ENCODE measurements at places on chromosomes 1 and 21.

GRCh38 chr1:12368646-12369045 is 138.8 kb downstream of the VPS13D start:
- no peak for DNase-seq

DNA sequence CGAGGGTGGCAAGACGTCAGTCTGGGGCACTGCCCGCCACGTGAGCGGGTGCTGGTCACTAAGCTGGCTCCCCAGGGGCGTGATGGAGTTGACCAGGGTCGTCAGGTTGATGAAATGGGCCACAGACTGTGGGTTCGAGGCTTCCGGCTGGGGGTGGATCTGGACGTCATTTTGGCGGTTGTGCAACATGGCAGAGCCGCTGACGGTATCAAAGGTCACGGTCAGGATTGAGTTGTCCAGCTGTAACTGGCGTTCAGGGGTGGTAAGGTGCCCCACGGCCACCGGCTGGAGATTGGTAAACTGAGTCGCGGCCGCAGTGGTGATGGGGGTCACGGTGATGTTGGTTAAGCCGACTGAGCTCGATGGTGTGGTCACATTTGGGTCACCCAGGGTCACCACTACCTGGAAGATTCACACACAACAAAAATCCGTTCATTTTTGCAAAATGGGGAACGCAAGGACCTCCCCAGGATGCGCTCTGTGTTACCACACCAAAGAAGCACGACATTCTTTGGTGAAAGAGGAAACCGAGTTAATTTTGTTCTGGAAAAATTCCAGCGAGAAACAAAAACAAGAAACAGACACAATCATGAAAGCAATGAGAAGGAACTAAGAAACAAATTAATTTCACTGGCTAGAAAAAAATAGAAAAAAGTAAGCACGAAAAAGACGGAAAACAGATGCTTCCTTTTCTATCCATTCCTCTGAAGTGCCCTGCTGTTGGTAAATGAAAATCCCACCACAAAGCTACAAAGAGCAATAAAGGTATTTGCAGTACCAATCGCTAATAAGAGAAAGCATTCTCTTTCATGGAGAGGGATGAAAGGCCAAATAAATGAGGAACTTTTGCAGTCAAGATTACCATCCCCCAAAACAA is 34.7 kb upstream of the RIPK4 start:
- no peak for DNase-seq

DNA sequence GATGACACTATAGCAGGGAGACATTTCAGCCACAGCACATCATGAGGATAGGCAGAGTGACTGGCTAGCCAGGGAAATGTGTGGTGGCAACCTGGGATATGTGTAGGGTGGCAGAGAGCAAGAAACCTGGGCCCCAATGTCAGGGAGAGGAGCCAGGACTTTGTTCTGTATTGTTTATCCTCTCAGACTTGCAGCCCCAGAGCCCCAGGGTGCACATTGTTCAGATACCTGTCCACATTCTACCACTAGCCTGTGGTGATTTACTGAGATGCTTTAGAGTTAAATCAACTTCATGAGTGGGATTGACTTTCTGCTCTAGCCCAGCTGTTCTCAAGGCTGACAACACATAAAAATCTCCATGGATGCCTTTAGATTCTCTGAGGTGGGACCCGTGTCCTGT is 61.5 kb downstream of the MAB21L3 start:
- no peak for DNase-seq

DNA sequence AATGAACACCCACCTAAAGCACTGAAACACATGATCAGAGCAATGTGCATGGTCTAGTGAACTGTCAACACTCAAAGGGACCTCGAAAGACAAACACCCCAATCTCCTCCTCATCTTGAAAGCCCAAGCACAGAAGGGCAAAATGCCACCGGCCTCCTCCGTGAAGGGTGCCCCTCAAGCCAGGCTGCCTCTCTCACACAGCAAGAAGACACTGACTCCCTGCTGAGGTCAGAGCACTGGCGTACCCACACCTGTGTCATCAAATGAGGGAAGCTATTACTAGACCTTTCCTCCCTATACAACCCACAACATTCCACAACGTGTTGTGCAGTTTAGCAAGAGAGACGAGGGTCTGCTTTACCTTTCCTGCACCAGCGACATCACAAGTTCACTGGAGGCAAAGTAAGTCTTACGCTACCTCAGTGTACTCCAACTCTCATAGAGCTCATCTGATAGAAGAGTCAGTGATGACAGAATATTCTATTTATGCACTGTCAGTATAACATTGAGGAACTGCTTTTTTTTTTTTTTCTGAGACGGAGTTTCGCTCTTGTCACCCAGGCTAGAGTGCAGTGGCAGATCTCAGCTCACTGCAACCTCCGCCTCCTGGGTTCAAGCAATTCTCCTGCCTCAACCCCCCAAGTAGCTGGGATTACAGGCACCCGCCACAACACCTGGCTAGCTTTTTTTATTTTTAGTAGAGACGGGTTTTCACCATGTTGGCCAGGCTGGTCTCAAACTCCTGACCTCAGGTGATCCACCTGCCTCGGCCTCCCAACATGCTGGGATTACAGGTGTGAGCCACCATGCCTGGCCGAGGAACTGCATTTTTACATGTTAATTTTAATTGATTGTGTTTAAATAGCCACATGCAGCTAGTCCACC is 3.3 kb downstream of the SH3BP5L start:
- no peak for DNase-seq

DNA sequence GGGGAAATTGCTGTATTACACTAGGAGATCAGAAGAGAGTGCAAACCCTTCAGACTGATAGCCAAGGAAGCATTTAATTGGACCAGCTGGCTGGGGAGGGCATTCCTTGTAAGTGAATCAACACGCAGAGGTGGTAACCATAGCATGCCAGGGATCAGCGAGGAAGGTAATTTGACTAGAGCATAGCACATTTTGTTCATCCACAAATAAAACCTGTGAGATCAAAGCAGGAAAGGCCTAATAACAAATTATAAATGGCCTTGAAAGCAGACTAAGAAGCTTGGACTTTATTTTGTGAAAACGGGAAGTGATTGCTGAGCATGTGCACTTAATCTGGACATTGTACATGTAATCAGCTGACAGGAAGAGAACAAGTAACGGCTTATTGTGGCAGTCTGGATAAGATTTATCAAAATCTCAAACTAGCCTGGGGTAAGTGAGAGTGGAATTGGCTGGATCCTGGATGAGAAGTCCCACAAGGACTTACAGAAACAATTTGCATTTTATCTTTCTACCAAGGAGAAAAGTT is 11.7 kb upstream of the CD55 start:
- no peak for DNase-seq

DNA sequence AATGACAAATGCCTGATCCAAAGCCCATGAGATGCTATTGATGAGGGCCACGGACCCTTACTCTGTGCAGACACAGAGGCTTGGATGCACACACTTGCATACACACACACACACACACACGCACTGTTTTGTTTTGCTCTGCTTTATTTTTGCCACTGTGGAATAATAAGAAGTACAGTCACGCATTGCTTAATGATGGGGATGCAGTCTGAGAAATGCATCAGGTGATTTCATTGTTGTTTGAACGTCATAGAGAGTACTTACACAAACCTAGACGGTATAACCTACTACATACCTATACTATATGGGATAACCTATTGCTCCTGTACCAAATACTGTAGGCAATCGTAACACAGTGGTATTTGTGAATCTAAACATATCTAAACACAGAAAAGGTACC is 104.4 kb downstream of the RHOU start:
- DNase-seq = no peak

DNA sequence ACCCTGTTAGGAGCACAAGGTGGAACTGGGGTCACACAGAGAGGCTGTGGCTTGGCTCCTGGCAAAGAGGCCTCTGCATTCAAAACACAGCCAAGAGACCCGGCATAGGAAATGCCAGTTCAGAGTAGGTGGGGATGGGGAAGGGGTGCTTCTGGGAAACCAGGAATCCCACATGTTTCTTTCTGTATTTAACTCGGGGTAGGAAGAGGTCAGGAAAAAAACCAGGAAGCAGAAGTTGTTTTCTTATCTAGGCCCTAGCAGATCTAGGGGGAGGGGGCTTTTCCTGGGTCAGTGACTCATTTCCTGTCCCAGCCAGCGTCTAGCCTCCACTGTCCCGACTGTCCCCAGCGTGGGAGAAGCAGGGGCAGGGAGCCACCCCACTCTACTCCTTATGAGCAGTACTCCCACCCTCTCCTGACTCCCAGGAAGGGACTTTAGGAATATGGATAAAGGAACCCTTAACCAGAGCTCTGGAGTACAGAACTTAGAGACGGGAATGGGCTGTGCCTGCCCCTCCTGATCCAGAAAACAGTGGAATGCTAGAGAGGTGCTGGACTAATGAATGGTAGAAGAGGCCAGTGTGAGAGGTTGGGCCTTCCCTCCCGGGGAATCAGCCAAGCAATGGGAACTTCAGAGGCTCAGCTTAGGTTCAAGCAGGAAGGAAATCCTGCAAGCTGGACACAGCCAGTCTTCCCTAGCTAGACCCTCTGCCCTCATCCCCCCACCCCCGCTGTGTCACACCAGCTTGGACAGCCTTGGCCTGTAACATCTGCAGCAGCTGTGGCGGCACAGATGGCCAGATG is 5.7 kb downstream of the FHL3 start:
- DNase-seq = no peak

- no peak for DNase-seq
These were observed 380.1 kb downstream of the NUF2 start for GRCh38 chr1:163701783-163702374.

DNA sequence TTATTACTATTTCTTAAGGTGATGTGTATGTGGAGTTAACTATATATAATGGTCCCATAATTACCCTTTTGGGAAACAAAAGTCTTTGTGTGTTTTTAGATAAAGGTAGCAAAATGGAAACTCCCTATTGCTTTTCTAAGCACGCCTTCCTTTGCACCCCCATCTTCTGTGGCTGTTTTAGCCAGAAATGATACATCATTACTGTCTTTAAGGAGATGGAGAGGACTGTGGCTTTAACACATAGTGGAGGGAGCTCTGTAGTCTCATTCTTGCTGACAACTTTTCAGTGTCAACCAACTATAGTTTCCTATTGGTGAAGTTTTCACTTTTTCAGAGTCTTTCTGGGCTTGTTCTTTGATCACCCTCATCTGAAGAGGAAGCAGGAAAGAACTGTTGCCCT is 1.0 kb downstream of the APOBEC4 start:
- DNase-seq = no peak

- DNase-seq = no peak
These were observed 23.3 kb downstream of the UBASH3A start for GRCh38 chr21:42426876-42427480.

DNA sequence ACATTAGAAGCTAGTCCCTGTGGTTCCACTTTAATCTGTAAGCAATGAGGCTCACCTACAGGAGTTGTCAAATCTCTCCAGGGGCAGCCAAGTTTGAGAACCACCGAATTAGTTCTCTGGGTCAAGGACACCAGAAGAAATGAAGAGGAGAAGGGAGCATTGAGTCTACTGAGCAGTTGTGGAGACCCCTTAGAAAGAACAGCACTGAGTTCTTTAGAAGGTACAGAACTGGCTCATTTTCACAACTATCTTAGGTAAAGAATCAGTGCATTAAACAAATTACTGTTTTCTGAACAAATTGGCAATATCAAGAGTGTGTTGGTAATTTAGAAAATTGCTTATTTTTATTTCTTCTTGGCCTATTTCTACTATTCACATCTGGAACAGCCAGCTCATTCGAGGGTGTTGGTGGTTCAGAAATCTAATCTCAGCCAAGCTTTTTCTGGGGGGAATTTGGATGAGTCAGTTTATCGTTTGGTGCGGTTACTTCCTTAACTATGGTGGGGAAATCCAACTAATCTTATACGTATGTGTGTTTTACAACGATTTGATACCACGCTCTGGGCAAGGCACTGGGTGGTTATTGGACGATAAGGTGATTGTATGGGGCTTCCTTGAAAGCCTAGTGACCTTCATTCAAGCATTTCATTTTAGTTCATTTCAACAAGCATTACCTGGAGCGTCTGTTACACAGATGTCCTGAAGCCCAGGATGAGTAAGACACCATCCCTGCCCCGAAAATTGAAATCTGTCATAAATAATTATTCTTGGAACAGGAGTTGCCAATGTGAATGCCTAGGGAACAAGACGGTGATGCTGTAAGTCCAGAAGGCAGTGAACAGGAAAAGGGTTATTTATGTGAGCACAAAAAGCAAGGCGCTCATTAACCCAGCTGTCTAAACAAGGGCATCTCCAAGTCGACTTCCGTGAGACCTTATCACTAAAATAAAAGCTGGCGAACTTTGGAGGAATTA is 52.0 kb upstream of the TMPRSS2 start:
- DNase-seq = no peak

DNA sequence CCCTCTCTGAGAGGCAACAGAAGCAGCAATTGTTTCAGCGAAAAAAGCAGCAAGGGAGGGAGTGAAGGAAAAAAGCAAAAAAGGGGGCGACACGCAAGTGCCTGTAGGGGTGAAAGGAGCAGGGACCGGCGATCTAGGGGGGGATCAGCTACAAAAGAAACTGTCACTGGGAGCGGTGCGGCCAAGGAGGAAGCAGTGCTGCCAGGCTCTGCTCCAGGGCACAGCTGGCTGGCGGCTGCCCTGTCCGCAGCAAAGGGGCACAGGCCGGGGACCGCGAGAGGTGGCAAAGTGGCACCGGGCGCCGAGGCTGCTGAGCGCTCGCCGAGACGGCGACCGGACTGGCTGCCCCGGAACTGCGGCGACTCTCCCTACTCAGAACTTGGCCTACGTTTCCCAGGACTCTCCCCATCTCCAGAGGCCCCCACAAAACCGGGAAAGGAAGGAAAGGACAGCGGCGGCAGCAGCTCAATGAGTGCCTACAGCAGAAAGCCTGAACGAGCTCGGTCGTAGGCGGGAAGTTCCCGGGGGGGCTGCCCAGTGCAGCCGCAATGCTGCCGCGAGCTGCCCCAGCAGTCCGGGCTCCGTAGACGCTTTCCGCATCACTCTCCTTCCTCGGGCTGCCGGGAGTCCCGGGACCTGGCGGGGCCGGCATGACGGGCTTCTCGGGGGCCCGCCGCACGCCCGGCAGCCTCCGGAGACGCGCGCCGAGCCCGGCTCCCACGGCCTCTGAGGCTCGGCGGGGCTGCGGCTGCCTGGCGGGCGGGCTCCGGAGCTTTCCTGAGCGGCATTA is 1.0 kb upstream of the CDKN2C start:
- DNase-seq = peak; percentile 81

DNA sequence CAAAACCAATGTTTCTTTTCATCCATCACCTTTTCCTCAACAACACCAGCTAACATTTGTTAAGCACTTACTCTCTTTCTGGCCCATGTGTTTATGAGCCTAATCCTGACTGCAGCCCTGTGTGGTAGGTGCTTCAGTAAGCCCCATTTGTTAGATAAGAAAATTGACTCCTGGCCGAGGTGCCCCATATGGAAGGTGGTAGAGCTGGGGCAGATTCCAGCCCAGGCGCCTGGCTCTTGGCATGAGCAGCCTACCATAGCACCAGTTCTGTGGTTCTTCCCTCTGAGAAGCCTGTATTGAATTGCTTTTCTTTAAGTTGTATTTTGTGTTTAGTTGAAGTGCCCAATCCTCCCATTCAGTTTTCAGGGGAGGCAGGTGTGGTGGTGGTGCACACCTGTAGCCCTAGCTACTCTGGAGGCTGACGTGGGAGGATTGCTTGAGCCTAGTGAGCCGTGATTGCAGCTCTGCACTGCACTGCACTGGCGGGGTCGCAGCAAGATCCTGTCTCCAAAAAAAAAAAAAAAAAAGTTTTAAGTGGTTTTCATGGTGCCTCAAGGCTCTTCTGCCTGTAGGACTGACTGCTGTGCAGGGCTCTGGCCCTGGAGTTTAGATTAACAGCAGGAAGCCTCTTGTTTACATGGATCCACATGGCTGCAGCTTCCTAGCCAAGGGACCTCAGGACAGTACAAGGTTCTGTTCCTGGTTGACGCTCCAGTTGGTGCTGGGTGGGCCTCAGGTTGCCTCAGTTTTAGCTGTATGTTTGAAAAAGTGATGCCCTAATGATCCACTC is 125.9 kb downstream of the MRPS6 start:
- no peak for DNase-seq

All from stimulated activated effector memory CD8-positive, alpha-beta T cell treated with anti-CD3 and anti-CD28 coated beads, Interleukin-12 subunit alpha, Interleukin-12 subunit beta, amount 100 ng/mL, for 72 hours (primary cell).